T-helper 1 cell (primary cell): ENCODE measurements at places on chromosomes 6 and 20.

DNA sequence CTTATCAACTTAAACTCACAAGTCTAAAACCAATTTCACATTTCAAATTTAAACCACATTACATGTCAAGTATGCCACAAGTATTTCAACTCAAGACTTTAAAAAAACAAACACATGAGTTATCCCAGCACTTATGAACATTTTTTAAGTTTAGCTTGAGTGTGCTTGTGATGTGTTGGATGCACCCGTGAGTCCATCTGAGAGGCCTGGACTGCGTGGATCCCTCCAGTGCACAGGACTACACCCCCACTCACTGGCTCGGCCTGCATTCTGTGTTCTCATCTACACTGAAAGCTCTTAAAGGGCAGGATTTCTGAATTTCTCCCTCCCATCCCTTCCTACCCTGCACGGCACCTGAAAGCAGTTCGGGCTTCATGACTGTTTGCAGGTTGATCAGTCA is 128.8 kb upstream of the CD93 start:
- DNase-seq = no peak

DNA sequence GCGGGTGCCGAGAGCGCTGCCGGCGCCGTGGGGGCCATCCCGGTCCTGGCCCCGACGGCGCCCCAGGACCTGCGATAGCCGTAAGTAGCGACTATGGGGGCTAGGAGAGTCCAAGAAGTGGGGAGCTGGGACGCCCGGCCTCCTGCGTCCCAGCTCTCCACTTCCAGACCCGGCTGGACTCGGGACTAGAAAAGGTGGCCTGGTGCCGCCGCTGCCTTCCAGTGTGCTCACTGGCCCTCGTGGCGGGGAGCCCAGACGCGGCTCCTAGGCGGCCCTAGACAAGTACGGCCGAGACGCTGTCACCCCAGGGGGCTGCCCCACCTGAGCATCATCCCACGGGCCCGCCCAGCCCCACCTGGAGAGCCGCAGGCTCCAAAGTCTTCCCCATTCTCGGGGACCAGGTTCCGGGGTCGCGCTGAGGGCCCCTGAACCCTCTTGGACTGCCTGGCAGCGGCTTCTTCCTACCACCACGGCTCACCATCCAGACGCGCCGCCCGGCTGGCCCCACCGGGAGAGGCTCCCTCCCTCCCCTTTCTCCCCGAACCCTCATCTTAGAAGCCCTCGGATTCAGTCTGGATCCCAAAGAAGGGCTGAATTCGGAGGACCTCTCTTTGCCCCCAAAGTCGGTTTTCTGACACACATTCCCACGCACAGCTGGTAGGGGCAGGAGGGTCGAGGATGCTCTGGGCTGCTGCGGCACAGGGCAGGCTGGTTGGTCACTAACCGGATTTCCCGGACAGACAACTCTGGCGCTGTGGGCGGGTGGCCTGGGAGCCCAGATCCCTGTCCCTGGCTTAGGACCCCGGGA is 870 bp upstream of the MDFI start:
- no peak for DNase-seq

GRCh38 chr6:167266830-167267555 is 24.1 kb upstream of the UNC93A start:
- no peak for DNase-seq

DNA sequence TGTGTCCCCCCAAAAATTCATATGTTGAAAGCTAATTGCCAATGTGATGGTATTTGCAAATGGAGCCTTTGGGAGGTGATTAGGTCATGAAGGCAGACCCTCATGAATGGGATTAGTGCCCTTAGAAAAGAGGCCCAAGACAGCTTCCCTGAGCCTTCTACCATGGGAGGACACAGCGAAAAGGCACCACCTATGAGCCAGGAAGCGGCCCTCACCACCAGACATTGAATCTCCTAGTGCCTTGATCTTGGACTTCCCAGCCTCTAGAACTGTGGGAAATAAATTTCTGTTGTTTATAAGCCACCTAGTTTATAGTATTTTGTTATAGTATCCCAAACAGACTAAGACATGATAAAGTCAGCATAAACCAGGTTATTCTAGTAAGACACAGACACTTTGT is 18.9 kb downstream of the EDN1 start:
- DNase-seq = no peak

DNA sequence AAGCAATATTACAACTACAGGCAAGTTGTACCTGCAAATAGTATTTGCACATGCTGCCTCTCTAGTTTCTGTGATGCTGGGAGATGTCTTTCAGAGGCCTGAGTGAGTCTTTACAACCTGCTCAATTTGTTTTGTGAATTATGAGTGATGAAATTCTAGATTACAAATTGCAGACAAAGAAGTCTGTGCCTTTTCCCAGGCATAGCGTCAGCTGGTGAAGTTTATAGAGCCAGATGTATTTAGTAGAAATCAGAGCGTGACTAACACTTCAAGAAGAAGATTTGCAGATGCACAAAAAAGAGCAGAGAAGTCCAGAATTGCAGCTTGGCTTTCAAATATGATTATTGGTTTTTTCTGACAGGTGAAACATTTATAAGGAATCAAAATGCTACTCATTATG is 289.9 kb downstream of the PLCB1 start:
- DNase-seq = no peak

DNA sequence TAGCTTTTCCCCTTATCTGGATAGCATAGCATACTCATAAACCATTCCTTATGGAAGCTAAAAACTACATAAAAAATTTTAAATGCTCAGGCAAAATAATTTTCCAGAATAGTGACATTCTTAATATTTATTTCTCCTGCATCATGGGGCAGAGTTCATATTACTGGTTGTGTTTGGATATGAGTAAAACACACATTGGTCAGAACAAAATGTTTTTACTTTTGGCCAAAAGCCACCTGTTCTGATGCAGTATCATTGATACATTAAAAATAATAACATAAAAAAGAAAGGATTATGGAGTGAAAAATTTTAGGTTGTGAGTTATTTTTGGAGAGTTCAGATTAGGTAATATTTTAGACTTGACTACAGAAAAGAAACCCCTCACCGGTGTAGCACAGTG is 33.6 kb downstream of the TRAM2 start:
- no peak for DNase-seq

GRCh38 chr6:12258591-12259075 is 31.5 kb upstream of the EDN1 start:
- no peak for DNase-seq
